Prostate gland (tissue), 2 donors: ENCODE measurements at places on chromosomes 13 and 19.
A peak's percentile ranks its signal among the peaks of the same experiment; 100 is the strongest.

- H3K4me3 ChIP-seq = no peak overlapping the region
- peak overlapping the region; percentile 39 for H3K27ac ChIP-seq
- H3K4me1 ChIP-seq = peaks cover 2% of the 10 kb centered on the region
- no peak for DNase-seq
- H3K36me3 ChIP-seq = no peaks in the 10 kb centered on the region
Measured at GRCh38 chr13:30113551-30113950, 193.8 kb downstream of the KATNAL1 start.

DNA sequence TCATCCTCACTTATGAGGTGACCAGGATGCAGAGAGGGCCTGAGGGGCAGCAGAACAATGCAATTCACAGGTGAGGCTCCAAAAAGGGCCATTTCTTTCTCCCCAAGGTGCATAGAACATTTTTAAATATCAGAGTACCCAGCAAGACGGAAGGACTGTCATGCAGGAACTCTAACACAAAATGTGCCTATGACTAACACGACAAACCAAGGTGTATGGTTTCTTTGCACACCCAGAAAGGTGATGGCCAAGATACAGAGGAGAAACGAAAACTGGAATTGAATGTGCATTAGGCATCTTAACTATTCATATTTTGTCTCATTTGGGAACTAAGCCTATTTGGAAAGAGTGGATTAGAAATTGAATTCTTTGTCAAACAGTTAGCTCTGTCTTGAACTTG, 29.9 kb downstream of the SHISA2 start:
- H3K4me3 ChIP-seq = no peak overlapping the region
- H3K4me1 ChIP-seq = peaks cover 4% of the 10 kb centered on the region
- DNase-seq = no peak
- no peaks in the 10 kb centered on the region for H3K27me3 ChIP-seq
- no peak overlapping the region for H3K27ac ChIP-seq
- no peaks in the 10 kb centered on the region for H3K36me3 ChIP-seq

DNA sequence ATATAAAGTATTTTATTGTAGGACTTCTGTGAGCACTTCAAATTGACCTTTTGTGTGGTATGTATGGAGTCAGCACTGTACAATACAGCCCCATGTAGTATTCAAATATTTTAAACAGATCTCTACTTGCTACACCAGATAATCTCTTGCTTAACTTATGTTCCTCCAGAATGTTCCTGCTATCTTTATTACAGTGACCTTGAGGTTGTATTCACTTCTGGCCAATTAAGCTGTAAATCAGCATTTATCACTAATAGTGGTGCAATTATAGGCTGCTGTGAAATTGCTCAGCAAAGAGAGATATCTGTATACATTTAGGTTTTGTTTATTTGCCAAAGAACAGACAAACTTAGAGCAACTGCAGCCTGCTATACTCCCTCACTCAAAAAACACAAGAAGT, 1218.6 kb downstream of the PCDH17 start:
- H3K4me3 ChIP-seq = no peak overlapping the region
- no peak overlapping the region for H3K27ac ChIP-seq
- H3K4me1 ChIP-seq = no peaks in the 10 kb centered on the region
- no peaks in the 10 kb centered on the region for H3K27me3 ChIP-seq
- DNase-seq = no peak

GRCh38 chr19:48656840-48657474, 11.0 kb upstream of the CA11 start:
- DNase-seq = no peak
- no peak overlapping the region for H3K27ac ChIP-seq
- no peaks in the 10 kb centered on the region for H3K36me3 ChIP-seq

DNA sequence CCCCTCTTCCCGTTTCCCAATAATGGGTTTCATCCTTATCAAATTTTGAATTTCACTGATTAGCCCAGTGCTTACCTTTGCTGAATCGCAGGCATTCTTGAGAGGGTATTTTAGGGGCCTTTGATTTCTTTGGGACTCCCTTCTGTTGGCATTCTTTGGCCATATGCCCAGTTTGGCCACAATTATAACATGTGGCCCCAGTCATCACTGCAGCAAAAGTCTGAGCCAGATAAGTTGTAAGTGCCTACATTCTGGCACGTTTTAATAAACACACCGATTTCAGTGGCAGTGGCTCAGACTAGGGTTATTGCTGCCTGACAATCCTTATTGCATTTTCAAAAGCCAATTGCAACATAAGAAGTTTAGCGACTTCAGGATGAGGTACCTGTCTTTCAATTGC, 41.4 kb downstream of the ZNF726 start:
- no peaks in the 10 kb centered on the region for H3K36me3 ChIP-seq
- H3K4me3 ChIP-seq = no peak overlapping the region
- DNase-seq = no peak
- no peak overlapping the region for H3K27ac ChIP-seq

GRCh38 chr19:14511229-14511593, 7.0 kb downstream of the DNAJB1 start:
- H3K27ac ChIP-seq = peak overlapping the region; percentile 30
- H3K36me3 ChIP-seq = no peaks in the 10 kb centered on the region
- H3K27me3 ChIP-seq = no peaks in the 10 kb centered on the region
- no peak for DNase-seq

DNA sequence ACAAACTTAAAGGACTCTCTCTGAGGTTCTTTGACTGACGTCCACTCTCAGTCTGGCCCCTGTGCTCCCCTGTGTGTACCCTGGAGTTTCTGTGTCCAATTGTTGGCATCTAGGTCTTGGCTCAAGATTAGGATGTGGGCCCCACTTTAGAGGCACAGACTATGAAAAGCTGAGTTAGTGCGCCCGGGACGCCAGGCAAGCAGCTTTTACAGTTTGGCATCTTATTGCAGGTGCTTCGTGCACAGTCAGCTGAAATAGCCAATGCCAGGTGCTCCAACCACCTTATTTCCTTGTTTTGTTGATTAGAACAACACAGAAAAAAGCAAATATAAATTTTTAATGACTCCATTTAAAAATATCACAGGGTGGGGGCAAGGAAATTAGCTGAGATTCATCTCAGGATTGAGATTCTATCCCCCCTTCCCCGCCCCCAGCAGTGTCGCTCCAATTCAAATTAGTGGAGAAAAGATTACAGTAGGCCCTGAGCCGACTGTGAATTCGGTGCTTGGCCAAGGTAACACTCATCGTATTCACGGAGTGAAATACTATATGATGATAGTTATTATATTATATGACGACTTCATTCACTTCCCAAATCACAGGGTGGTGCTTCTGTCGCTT, 4.3 kb downstream of the SOX1 start:
- no peaks in the 10 kb centered on the region for H3K36me3 ChIP-seq
- no peak for DNase-seq
- H3K27ac ChIP-seq = no peak overlapping the region

DNA sequence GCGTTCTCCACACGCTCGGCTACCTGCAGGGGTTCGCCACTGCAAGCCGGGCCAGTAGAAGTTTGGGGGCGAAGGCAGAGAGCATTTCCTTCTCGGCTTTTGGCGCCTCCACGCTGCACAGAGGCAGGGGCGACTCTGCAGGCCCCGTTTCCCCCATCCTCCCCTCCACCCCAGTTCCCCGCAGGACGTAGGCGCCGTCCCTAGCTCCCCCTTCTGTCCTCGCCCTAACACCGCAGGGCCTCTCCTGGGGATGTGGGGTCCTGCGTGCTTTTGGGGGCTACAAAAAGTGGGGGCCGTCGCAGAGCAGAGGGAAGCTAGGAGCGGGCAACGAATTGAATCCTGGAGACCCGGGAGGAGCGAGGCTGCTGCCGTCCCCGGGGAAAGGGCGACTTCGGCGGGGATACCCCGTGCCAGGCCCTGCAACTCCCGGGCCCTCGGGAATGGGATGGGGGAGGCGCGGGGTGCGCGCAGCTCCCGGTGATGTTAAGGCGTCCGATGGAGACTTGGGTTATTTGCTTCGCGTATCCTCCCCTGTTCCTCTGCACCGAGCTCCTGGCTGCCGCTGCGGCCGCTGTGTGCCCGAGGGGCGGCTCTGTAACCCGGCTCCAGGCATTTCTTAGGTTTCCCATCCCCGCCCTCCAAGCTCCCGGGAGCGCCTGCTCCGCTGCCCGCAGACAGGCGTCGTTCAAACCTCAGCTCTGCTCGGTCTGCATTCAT, 255.9 kb upstream of the SOX21 start:
- H3K27me3 ChIP-seq = peaks cover 9% of the 10 kb centered on the region
- no peaks in the 10 kb centered on the region for H3K36me3 ChIP-seq
- H3K27ac ChIP-seq = no peak overlapping the region

DNA sequence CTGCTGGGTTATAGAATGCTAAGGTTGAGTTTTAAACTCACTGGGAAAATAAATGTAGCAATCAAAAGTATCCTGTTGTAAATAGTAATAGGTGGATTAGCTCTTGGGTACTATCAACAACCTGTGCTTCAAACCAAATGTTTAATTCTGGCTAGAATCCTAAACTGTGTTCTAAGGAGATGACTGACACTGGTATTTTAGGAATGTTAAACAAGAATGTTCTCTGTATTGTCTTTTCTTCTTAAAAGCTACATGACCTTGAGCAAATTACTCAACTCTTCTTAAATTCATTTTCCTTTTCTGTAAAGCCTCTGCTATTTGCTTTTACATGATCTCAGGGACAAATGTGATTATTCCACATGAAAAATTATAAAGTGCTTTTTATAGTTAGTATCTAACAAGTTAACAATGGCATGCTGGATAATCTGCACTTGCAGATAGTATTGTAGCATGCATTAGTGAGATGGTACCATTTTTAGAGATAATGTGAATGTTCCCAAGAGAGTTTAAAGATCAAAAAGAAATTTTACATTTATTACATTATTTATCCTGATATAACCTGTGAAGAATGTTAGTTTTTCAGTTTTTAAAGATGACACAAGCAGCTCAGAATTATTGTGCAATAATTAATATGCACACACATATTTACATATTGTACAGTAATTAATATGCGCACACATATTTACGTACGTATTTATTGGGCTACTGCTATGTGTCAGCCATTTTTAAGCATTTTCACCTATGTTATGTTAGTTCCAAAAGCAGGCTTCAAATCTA, 13.6 kb upstream of the EPSTI1 start:
- H3K4me1 ChIP-seq = no peaks in the 10 kb centered on the region
- H3K36me3 ChIP-seq = no peaks in the 10 kb centered on the region
- no peak overlapping the region for H3K4me3 ChIP-seq
- no peaks in the 10 kb centered on the region for H3K27me3 ChIP-seq
- H3K27ac ChIP-seq = no peak overlapping the region

- H3K4me1 ChIP-seq = no peaks in the 10 kb centered on the region
- no peaks in the 10 kb centered on the region for H3K36me3 ChIP-seq
- H3K27ac ChIP-seq = no peak overlapping the region
- no peak overlapping the region for H3K4me3 ChIP-seq
Measured at GRCh38 chr13:113158946-113159345, 498 bp downstream of the PROZ start.

DNA sequence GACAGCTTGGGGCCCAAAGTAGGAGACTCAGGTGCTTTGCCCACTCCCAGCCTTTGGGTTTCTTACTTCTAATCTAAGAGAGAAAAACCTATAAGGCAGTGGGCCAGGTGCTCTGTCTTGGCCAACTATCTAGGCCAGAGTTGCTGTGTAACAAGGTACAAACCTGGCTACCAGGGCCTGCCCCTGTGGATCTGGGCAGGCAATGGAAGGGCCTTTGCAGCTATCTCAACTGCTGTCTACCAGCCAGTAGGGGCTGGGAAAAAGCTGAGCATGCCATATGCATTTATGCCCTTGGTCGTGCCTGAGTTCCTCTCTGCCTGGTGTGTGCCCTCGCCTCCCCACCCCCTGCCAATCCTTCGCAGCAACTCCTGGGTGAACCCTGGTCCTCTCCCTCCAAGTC, 16.7 kb upstream of the SERPINE3 start:
- no peaks in the 10 kb centered on the region for H3K4me1 ChIP-seq
- H3K27ac ChIP-seq = no peak overlapping the region
- H3K4me3 ChIP-seq = no peak overlapping the region
- H3K27me3 ChIP-seq = no peaks in the 10 kb centered on the region

DNA sequence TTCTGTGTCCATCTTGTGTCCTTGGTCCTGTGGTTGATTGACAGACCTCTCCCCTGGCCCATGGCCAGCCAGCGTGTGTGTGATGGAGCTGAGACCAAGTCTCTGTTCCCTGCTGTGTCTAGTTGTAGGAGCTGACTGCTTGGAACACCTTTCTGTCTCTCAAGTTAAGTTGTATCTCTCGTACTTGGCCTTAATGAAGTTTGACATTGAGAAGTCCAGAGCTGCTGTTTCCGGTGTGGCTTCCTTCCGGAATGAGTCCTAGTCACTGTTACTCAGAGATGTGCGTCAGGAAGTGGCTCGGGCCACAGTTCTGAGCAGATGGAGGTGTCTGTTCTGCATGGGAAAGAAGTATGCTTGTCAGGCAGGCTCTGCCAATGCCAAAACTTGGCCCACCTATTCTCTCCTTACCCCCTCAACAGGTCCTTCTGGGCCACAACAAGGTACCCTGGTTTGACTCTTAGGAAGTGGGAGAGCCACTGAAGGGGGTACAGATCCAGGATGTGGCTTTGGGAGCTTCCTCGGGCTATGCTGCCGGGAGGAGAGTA, 54.3 kb downstream of the GATAD2A start:
- H3K4me3 ChIP-seq = no peak overlapping the region
- H3K36me3 ChIP-seq = no peaks in the 10 kb centered on the region
- peaks cover 10% of the 10 kb centered on the region for H3K4me1 ChIP-seq

GRCh38 chr19:35347930-35348298, 212 bp downstream of the FFAR1 start:
- H3K4me1 ChIP-seq = no peaks in the 10 kb centered on the region
- H3K27me3 ChIP-seq = peaks cover 3% of the 10 kb centered on the region
- H3K36me3 ChIP-seq = no peaks in the 10 kb centered on the region
- DNase-seq = no peak

- no peaks in the 10 kb centered on the region for H3K4me1 ChIP-seq
- no peak overlapping the region for H3K4me3 ChIP-seq
- no peak for DNase-seq
- H3K27me3 ChIP-seq = no peaks in the 10 kb centered on the region
- H3K36me3 ChIP-seq = no peaks in the 10 kb centered on the region
Measured at GRCh38 chr19:32928806-32929205, 43.0 kb downstream of the CEP89 start.

DNA sequence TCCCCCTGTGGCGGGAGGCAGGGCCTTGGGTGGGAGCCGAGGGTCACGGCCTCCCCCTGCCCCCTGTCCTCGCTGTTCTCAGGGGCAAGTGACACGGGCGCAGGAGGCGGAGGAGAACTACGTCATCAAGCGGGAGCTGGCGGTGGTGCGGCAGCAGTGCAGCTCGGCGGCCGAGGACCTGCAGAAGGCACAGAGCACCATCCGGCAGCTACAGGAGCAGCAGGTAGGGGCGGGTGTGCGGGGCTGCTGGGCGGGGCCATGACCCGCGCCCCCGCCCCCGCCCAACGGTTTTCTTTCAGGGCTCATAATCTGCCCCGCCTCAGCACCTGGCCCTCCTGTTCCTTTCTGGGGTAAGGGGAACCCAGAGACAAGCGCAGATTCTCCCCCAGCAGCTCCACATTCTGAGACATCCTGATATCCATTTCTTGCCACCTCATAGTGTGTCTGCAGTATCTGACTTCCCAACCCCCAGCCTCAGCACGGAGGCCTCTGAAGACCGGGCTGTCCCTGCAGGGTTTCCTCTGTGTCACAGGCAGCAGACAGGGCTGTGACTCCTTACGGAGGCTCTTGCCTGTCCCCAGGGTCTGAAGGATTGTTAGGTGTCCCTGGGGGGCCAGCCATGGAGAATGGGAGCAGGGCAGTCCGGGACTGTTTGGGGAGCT, 15.9 kb downstream of the PRR36 start:
- no peak overlapping the region for H3K27ac ChIP-seq
- H3K27me3 ChIP-seq = no peaks in the 10 kb centered on the region
- no peak for DNase-seq
- no peak overlapping the region for H3K4me3 ChIP-seq
